Globus pallidus (tissue), 1 donor: ENCODE measurements at places on chromosomes 7 and 10.

- DNase-seq = no peak
Observed at GRCh38 chr10:125859128-125859817, 21.8 kb downstream of the DHX32 start.

- DNase-seq = no peak
Observed at GRCh38 chr7:14590206-14590605, 312.3 kb downstream of the DGKB start.

DNA sequence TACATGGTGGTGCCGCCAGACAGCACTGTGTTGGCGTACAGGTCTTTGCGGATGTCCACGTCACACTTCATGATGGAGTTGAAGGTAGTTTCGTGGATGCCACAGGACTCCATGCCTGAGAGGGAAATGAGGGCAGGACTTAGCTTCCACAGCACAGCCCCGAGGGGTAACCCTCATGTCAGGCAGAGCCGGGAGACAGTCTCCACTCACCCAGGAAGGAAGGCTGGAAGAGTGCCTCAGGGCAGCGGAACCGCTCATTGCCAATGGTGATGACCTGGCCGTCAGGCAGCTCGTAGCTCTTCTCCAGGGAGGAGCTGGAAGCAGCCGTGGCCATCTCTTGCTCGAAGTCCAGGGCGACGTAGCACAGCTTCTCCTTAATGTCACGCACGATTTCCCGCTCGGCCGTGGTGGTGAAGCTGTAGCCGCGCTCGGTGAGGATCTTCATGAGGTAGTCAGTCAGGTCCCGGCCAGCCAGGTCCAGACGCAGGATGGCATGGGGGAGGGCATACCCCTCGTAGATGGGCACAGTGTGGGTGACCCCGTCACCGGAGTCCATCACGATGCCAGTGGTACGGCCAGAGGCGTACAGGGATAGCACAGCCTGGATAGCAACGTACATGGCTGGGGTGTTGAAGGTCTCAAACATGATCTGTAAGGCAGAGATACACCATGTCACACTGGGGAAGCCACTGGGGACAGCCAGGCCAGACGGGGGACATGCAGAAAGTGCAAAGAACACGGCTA is 104.6 kb upstream of the TNRC18 start:
- no peak for DNase-seq

GRCh38 chr10:17188644-17189172 is 12.8 kb downstream of the TRDMT1 start:
- no peak for DNase-seq

DNA sequence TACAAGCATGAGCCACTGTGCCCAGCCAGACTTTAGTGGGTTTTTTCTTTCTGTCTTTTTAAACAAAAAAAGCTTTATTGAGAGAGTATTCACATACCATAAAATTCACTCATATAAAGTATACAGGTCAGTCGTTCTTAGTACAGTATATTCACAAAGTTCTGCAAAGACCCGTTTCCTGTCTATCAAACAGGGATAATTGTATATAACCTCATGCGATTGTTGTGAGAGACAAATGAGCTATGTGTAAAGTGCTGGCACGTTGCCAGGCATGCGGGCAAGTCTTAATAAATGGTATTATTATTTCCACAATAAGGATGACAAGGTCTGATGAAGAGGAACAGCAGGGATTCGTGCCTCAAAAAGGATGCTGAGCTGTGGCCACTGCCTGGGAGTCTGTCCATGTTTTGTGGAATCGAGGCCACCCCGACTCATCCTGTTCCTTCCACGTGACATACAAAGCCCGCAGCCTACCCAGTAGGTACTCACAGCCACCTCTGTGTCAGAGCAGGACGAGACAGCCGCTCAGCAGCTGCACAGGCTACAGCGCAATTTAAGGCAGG is 51.6 kb downstream of the SMKR1 start:
- no peak for DNase-seq

- DNase-seq = no peak
Observed at GRCh38 chr10:101484175-101484745, 103.8 kb downstream of the POLL start.

DNA sequence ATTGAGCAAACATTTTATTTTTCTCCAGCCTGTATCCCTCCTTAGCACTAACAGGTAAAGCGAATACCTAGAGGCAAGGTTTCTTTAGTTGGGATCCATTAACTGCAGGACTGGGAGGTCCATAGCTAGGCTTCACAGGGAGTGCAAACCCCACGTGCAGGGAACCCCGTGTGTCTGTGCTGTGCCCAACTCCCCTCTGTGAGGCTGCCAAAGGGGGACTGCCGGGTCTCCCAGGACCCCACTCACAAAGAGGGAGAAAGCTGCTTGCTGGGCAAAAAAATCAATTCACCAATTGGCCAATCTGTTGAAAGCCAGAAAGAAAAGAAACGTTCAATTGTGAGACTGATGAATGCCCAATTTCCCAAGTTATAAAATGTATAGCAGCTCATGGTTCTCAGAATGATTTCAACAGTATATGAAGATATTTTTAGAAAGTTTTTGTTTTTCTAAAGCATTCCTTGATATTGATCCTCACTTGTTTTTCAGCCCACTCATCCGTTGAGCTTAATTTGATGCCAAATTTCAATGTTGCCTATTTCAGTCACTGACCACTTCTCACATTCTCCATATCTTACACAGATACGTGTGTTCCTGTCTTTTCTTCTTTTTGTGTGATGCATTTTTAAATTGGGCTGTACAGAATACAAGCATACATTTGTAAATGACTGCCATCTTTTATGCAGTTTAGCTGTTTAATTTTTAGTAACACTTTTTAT is 202.7 kb upstream of the PRSS58 start:
- DNase-seq = no peak

DNA sequence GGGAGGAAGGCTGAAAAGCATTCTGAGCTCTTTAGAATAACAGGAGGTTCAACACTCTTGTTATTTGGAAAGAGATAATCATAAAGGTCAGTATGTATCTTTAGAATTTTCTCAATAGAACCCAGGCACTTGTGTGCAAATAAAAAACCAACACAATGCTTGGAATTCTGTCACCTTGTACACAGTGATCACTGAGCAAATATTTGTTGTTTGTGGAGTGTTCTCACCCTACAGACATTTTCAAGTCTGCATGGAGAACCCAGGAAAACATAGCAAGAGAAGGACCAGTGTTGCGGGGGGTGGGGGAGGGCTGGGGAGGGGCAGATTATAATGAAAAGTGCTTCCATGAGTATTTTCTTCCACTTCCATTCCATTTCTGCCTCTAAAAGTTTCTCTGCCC is 87.4 kb downstream of the FAM107B start:
- DNase-seq = no peak

DNA sequence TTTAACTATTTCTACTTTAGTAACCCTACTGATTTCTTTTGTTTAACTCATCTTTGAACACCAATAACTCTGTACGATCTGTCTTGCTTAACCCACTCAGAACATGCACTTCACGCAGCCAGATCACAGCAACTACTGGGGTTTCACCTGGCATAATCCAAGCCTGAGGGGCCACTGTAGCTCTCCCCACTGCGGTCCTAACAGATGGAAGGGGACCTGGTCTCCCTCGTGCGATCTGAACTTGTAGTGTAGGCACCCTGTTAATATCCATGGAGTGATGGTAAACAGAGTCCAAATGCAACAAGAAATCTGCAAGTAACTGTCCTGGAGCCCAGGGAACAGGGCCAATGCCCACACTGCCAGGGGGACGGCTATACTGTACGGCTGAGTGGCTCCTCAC is 45.5 kb downstream of the INSIG1 start:
- DNase-seq = no peak

DNA sequence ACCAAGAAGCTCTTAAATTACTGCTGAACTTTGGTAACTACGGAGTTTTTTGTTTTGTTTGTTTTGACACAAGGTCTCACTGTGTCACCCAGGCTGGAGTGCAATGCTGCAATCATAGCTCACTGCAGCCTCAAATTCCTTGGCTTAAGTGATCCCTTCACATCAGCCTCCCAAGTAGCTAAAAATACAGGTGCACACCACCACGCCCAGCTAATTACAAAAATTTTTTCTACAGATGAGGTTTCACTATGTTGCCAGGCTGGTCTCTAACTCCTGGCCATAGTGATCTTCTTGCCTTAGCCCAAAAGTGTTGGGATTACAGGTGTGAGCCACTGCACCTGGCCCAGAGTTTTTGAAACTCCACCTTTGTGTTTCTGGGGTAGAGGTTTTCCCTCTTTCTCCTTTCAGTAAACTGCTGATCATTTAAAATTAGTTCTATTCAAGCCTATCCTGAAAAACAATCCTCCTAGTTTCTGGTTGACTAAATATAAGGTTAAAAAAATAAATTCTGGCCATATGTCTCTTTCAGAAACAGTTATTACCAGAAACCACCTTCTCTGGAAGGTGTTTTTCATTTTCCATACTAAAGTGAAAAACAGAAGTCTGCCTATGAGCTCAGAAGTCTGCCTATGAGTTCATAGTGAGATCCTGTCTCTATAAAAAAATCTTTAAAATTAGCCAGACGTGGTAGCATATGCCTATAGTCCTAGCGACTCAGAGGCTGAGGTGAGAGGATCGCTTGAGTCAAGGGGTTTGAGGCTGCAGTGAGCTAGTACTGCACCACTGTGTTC is 63.9 kb downstream of the VOPP1 start:
- no peak for DNase-seq

DNA sequence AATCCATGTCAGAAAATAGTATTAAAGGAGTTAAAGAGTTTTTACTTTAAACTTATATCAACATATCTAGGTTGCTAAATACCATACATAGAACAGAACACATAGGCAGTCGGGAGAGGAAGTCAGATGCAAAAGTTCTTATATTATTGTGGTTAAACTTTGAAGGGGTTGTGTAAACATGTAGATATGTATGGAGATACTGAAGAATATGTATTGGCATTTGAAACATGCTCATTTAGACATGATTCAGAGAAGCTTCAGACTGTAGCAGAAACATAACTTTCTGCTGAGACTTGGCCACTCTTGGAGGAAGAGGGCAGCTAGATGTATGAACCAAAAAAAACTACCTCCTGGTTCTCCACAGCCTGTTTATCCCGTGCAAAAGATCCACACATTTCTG is 103.5 kb upstream of the FERD3L start:
- DNase-seq = no peak

DNA sequence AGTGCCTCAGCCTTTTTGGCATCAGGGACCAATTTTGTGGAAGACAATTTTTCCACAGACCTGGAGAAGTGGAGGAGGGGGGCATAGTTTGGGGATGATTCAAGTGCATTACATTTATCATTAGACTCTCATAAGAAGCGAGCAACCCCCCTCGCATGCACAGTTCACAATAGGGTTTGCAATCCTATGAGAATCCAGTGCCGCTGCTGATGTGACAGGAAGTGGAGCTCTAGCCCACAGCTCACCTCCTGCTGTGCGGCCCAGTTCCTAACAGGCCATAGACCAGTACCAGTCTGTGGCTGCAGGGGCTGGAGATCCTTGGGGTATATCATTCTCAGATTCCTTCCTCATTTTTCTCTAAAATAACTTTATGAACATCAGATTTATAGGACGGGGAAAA is 50.8 kb downstream of the ATAD1 start:
- DNase-seq = no peak

- DNase-seq = no peak
Observed at GRCh38 chr10:44399659-44400451, 15.0 kb upstream of the CXCL12 start.

DNA sequence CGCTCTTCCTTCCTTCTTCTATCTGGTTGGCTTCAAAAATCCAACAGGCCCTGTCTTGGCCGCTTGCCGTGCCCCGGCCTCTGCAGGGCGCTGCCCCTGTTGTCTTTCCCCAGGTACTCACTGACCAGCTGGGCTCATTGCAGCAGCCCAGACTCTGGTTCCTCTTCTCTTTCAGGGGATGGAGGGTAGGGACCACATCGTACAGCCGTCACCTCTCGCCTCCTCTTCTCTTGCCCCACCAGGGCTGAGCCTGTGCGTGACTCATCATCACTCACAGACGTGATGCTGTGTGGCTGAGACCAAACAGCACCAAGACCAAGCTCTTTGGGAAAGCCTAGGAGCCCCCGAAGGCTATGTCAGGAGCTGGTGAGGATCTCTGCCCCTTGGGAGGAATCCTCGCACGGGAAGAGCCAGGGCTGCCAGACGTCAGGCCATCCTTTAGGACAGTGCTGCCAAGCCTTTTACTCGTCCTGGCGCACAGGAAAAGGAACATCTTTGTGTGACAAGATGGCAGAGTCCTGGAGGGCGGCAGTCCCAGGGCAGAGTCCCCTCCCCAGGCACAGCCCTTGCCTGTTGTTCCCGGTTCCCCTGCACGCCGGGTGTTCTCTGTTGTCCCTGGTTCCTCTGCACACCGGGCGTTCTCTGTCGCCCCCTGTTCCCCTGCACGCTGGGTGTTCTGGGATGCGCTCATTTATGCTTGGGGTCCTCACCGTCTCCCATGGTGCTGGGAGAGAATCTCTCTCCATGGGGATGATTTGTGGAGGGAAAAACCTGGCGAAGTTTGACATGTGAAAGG is 188.5 kb upstream of the SHH start:
- no peak for DNase-seq

GRCh38 chr10:56178210-56178609 is 182.8 kb downstream of the ZWINT start:
- DNase-seq = no peak

DNA sequence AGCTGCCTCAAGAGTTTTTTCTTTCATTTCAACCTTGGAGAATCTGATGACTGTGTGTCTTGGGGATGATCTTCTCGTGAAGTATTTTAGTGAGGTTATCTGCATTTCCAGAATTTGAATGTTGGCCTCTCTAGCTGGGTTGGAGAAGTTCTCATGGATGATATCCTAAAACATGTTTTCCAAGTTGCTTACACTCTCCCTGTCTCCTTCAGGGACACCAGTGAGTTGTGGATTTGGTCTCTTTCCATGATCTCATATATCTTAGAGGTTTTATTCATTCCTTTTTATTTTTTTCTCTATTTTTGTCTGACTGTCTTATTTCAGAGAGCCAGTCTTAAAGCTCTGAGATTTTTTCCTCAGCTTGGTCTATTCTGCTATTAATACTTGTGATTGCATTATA is 282.3 kb upstream of the CSTF2T start:
- DNase-seq = no peak

DNA sequence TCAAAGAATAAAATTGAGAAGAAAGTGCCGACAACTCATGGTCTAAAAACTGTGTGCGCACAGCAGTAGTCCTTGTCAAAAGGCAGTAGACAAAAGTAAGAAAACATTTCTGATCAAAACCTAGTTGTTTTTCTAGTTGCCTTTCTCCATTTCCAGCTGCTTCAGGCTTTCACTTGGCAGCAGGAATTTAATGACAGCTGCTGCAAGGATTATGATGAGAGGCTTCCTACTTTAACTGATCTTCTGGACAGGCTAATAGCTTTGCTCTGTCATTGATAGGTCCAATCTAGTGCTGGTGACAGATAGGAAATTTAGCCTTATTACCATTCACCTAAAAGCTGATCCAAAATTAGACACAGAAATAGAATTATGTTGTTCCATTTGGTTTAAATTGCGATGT is 110.7 kb upstream of the SEMA3C start:
- no peak for DNase-seq
